ENCODE measurements at places on chromosomes 2 and 18.
A peak's percentile ranks its signal among the peaks of the same experiment; 100 is the strongest.

DNA sequence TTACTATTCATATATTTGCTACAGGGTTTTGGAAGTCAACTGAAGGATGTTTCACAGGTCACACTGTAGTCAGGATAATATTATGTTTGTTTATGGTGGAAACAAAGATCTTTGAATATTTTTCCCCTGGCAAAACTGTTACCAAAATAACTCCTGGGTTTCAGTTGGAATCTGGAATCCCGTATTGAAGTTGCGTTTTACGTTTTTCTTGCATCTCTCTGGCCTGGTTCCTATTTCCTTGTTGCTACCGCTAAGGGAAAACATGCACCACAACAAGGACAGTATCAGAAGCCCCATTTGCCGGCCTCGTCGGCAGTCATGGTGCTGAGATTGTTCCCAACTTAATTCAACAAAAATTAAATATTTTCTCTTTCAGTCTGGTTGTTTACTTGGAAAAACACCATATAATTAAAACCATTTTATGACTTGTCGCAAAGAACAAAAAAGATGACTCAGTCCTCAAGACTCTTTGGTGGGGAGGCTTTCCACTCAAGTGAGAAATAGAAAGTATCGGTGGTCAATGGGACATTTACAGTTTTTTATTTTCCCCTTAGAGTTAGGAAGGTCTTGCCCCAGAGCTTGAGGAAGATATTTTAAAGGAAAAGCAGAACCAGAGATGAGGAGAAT, 42.3 kb downstream of the EN1 start:
- H3K4me1 ChIP-seq: no peaks in the 10 kb centered on the region
- no peak overlapping the region for H3K27ac ChIP-seq
- H3K36me3 ChIP-seq: no peaks in the 10 kb centered on the region
- no peak overlapping the region for H3K4me3 ChIP-seq
- DNase-seq: no peak

GRCh38 chr18:32469691-32470459, 807 bp downstream of the GAREM1 start:
- H3K27me3 ChIP-seq: peaks cover 22% of the 10 kb centered on the region
- peaks cover 29% of the 10 kb centered on the region for H3K4me1 ChIP-seq
- peak; percentile 59 for DNase-seq
- no peak overlapping the region for H3K27ac ChIP-seq
- no peaks in the 10 kb centered on the region for H3K36me3 ChIP-seq

- no peak for DNase-seq
- H3K27me3 ChIP-seq: no peaks in the 10 kb centered on the region
- no peak overlapping the region for H3K4me3 ChIP-seq
These were observed 464.3 kb upstream of the ID2 start for GRCh38 chr2:8217468-8218030.

DNA sequence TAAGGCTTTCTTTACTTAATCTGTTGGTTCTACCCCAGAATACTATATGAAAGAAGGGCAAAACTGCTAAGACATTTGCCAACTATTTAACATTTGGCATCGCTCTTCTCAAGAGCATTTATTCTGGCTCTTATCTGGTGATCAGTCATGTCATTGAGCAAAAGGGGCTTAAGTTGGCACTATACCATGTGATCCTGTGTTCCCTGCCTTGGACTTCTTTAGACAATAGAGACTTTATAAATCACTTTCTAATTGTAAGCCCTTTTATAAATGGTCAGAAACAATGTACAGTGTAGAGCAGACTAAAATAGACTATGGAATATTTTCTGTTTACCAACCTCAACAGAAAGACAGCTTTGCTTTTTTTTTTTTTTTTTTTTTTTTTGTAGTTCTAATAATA, 52.1 kb downstream of the GTF3C3 start:
- peaks cover 13% of the 10 kb centered on the region for H3K4me1 ChIP-seq
- H3K36me3 ChIP-seq: no peaks in the 10 kb centered on the region
- no peak overlapping the region for H3K27ac ChIP-seq
- no peaks in the 10 kb centered on the region for H3K27me3 ChIP-seq
- no peak for DNase-seq

GRCh38 chr18:48860269-48861180, 90.2 kb downstream of the SMAD7 start:
- H3K27ac ChIP-seq: no peak overlapping the region
- no peak overlapping the region for H3K4me3 ChIP-seq
- H3K4me1 ChIP-seq: no peaks in the 10 kb centered on the region
- H3K36me3 ChIP-seq: no peaks in the 10 kb centered on the region

DNA sequence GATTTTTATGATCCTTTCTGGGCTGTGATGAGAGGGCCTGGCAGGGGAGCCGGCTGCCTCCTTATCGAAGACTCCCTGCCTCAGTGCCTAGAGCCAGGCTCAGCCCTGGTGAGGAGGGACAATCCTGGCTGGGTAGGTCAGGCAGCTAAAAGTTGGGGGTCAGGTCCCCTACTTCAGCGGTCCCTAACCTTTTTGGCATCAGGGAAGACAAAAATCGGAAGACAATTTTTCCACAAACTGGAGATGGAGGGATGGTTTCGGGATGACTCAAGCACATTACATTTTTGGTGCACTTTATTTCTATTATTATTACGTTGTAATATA, 53.1 kb downstream of the HS1BP3 start:
- H3K36me3 ChIP-seq: no peaks in the 10 kb centered on the region
- no peaks in the 10 kb centered on the region for H3K27me3 ChIP-seq
- H3K27ac ChIP-seq: no peak overlapping the region
- no peak overlapping the region for H3K4me3 ChIP-seq
- DNase-seq: no peak

GRCh38 chr2:172582656-172583055, 26.8 kb downstream of the PDK1 start:
- DNase-seq: no peak
- no peak overlapping the region for H3K27ac ChIP-seq
- peaks cover 15% of the 10 kb centered on the region for H3K36me3 ChIP-seq
- H3K4me3 ChIP-seq: no peak overlapping the region
- no peaks in the 10 kb centered on the region for H3K27me3 ChIP-seq
- H3K4me1 ChIP-seq: no peaks in the 10 kb centered on the region

DNA sequence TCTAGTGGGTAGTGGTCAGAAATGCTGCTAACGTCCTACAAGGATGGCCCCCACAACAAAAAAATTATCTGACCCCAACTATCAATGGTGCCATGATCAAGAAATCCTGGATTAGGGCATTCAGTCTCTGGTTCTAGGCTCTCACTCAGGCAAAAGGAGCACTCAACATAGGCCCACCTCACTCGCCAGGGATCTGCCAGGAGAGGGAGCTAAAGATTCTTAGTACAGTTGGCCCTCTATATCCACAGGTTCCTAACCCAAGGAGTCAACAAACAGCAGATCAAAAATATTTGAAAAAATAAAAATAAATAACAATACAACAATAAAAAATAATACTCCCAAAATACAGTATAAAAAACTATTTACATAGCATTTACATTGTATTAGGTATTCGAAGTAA, 10.0 kb downstream of the SLC4A5 start:
- H3K27me3 ChIP-seq: no peaks in the 10 kb centered on the region
- H3K4me3 ChIP-seq: no peak overlapping the region
- no peaks in the 10 kb centered on the region for H3K36me3 ChIP-seq
- no peak overlapping the region for H3K27ac ChIP-seq

DNA sequence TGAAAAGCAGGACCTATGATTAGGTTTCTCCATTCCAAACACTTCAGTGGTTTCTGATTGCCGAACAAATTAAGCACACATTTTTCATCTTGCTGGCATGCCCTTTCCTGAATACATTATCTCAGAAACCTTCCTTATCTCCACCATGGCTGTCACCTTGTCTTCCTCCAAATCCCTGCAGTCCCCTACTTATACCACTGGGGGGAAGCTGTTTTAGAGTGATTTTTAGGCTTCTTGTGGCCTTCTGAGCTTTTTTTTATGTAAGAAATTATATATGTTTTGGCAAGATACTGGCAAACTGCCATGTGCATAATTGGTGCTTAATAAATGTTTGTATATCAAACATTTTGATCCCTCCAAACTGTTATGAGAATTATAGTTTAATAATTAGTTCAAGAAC, 229.2 kb downstream of the MYT1L start:
- H3K36me3 ChIP-seq: no peaks in the 10 kb centered on the region
- no peaks in the 10 kb centered on the region for H3K27me3 ChIP-seq
- DNase-seq: peak; percentile 54
- H3K4me3 ChIP-seq: no peak overlapping the region

DNA sequence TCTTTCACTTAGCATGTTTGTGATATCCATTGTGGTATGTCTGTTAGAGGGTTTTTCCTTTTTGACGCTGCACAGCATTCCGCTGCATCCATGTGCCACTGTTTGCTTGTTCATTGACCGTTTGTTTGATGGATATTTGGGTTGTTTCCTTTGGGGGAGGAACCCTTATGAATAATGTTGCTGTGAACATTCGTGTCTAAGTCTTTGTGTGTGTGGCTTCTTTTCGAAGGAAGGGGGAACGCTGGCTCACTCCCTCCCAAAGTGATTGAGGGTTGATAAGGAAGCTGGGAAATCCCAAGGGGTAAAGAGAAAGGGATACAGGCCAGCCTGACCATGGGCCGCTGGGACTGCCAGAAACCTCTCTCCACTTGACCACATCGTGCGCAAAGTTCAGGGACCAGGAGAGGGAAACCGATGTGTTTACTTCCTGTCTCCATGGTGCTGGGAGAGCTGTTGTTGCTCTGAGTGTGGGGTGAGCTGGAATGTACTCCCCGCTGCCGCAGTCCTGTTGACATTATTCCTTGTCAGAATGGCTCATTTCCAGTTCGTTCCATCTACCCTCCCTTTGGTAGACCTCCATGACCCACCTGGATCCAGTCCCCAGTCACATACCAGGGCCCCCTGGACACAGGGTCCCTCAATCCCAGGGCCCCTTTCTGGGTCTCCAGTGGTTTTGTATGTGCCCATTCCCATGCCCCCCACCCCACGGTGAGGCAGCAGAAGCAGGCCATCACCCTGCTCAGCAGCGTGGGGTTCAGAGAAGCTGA, 39.6 kb downstream of the HS1BP3 start:
- H3K27me3 ChIP-seq: no peaks in the 10 kb centered on the region
- H3K4me1 ChIP-seq: no peaks in the 10 kb centered on the region
- no peak overlapping the region for H3K27ac ChIP-seq
- no peak overlapping the region for H3K4me3 ChIP-seq

GRCh38 chr2:68119504-68119903, 38.2 kb upstream of the PNO1 start:
- H3K4me3 ChIP-seq: no peak overlapping the region
- H3K27me3 ChIP-seq: no peaks in the 10 kb centered on the region
- no peak overlapping the region for H3K27ac ChIP-seq
- no peak for DNase-seq
- H3K36me3 ChIP-seq: no peaks in the 10 kb centered on the region

GRCh38 chr2:210517264-210517663, 39.1 kb upstream of the CPS1 start:
- no peaks in the 10 kb centered on the region for H3K27me3 ChIP-seq
- no peaks in the 10 kb centered on the region for H3K4me1 ChIP-seq
- no peaks in the 10 kb centered on the region for H3K36me3 ChIP-seq
- H3K27ac ChIP-seq: no peak overlapping the region

GRCh38 chr2:22167256-22167655, 1043.5 kb downstream of the TDRD15 start:
- H3K27me3 ChIP-seq: no peaks in the 10 kb centered on the region
- no peak overlapping the region for H3K27ac ChIP-seq

- DNase-seq: peak; percentile 30
- H3K36me3 ChIP-seq: peaks cover 41% of the 10 kb centered on the region
- no peaks in the 10 kb centered on the region for H3K27me3 ChIP-seq
- H3K27ac ChIP-seq: no peak overlapping the region
These were observed 18.0 kb downstream of the ZC3H15 start for GRCh38 chr2:186503827-186504606.

GRCh38 chr18:63787673-63788072, 12.5 kb downstream of the SERPINB7 start:
- H3K4me3 ChIP-seq: no peak overlapping the region
- H3K27me3 ChIP-seq: no peaks in the 10 kb centered on the region
- no peaks in the 10 kb centered on the region for H3K36me3 ChIP-seq
- H3K27ac ChIP-seq: no peak overlapping the region
- no peak for DNase-seq

DNA sequence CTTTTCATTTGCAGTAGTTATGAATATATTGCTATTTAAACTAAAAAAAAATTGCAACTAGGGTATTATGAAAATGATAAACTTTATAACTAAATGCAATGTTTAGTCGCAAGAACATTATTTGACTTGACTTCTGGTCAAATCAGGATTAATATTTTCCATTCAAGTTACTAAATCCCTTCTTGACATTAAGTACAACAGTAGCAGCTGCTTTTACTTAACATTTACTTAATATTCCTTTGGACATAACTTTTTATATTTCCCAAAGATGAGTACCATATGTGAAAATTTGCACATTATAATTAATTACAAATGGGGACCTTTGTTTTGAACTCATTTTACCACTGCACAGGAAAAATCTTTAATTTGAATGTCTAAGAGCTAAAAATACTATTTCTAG, 74.0 kb downstream of the PMS1 start:
- DNase-seq: no peak
- no peaks in the 10 kb centered on the region for H3K27me3 ChIP-seq
- no peak overlapping the region for H3K27ac ChIP-seq
- H3K36me3 ChIP-seq: peaks cover 31% of the 10 kb centered on the region
- H3K4me1 ChIP-seq: no peaks in the 10 kb centered on the region

DNA sequence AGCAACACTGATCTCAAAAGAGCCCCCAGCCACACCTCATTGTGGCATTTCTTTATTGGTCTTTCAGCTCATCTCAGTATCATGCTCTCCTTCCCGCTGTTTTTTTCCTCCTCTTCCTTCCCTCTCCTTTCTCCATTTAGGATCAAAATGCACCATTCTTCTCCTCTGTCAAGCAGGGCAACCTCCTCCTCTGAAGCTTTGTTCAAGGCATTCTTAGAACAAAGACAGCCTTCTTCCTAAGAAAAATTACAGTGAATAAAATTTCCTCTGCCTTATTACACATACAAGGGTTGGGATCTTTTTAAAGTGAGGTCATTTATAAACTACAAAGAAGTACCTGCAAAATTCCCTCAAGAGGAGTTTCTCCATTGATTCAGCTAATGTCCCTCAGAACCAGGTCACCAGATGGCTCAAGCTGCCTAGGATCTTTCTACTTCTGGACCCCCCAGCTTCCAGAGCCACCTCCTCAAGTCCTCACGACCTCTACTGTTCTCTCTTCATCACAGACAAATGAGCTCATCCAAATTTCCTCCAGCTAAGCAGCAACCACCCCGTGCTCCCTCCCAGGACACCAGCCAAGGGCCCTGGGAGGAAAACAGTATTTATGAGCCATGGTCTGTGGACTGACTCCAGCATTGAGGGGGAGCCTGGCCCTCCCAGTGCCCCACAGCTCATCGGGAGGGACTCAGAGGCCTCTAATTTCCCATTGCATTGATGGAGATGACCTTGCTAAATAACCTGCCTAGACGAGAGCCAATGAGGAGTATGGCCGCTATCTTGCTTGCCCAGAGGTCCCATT, 18.0 kb downstream of the SFXN5 start:
- no peaks in the 10 kb centered on the region for H3K4me1 ChIP-seq
- H3K4me3 ChIP-seq: no peak overlapping the region
- H3K27me3 ChIP-seq: no peaks in the 10 kb centered on the region
- no peak overlapping the region for H3K27ac ChIP-seq

DNA sequence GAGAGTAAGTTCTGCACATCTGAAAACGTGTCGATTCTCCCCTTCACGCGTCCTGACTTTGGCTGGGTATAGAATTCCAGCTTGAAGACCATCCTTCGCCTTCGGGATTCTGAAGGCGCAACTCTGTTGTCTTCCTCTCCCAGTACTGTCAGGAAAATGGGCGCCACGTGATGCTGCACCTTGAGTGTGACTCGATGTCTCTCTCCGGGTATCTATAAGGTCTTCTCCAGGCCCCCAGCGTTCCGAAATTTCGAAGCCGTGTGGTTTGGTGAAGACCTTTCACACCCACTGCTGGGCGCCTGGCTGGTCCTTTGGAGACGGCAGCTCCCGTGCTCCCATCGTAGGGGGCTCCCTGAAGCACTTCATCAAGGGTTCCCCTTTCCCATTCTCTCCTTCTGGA, 203.7 kb downstream of the HDAC4 start:
- no peak overlapping the region for H3K4me3 ChIP-seq
- DNase-seq: no peak
- no peaks in the 10 kb centered on the region for H3K27me3 ChIP-seq

All from common myeloid progenitor, CD34-positive (primary cell).